ENCODE measurements at places on chromosomes 2 and 18.

DNA sequence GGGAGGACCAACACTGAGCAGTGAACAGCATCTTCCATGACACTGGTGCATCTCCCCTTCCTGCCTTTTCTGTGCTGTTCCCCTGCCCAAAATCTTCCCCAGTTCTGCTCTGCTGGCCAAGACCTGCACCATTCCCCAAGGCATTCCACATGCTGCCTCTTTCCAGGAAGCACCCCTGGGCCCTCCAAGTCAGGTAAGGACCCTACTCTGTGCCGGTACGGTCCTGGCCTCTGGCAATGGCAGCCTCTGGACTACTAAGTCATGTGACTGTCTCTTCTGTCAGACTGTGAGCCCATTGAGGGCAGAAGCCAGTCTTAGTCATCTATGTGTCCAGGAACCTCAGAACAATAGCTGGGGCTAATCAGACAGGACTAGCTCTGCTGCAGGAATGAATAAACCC, 282.0 kb downstream of the MYCN start:
- no peak for DNase-seq

- no peak for DNase-seq
These were observed 64.6 kb downstream of the BMP10 start for GRCh38 chr2:68806511-68807109.

DNA sequence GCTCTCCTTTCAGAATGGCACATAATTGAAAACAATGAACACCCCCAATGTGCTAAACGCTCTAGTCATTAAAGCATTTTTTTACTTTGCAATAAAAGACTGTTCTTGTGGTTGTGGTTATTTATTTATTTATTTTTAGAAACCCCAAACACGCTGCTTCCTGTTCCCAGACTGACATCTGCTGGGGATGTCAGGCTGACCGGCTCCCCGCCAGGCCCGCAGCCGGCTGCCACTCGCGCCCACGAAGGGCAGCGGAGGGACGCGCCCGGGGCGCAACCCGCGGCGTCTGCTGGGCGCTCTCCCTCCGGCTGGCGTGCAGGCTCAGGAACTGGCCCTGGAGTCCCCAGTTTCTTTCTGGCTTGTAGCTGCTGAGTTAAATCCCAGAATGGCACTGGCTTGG, 83.1 kb upstream of the SP3 start:
- no peak for DNase-seq

DNA sequence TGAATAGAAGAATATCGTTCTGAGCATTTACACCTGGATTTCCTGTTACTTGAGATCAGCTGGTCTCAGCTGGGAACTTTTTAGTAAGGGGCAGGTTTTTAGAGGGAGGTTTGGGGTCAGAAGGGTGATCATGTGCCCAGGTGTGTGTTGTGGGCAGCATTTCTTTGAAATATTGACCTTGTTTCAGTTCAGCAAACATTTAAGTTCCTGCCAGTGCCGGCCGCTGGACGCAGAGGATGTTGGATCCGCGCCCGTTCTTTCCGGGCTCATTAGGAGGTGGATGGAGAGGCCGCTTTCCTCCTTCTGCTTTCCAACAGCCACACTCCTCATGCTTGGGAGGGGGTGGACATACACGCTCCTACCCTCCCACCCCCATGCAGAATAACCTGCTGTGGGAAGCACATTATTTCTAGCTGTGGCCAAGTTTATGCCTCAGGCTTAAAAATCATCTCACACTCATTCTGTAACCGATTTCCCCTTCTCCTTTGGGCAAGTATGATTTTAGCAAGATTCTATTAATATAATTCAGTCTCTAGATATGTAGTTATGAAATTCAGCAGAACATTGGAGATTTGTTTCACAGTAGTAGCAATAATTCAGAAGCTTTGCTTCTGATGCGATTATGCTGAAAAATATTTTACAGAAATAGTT, 131.4 kb downstream of the ZNF236 start:
- DNase-seq: peak; percentile 6

DNA sequence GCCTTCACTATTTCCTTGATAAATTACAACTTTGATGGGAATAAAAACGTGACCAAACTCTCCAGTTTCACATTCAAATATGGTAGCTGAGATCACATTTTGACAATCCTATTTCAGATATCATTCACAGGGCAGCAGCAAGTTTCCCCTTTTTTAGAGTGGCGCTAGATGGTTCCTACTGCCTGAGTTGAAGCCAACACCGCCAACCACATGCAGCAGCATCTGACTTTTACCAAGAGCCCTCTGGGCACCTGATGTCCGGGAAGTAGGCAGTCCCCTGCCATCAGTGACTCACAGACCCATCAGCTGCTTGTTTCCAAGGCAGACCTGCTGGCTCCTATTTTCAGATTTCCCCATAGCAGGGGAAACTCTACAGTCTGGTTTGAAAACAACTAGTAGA, 4.0 kb upstream of the MREG start:
- DNase-seq: no peak

DNA sequence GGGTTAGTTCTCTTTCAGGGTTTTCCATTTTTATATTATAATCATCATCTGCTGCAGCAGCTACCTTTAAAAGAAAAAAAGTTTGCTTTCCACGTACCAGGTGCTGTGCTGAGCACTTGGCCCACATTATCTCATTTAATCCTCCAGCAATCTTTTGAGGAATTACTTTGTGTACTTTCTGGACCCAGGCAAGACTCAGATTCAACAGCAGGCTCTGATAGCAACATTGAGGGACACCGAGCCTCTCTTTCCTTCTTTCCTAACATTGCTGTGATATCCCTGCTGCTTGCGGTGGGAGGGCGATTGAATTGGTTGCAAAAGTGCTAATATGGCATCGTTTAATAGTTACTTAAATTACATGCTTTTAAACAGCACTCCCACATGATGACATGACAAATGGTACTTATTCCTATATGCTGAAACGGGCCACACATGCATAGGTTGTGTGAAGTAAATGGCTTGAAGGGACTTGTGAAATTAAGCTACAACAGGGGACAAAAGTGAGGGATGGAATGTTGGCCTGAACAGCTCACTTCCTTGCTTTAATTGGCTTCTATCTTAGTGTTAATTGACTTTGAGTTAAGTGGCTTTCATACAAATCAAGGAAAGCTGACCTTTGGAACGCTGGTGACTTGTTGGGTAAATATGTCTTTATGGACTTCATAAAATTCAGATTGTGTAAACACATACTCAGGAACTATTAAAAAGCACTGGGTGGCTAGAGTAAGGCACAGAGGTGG, 21.2 kb downstream of the SPRED2 start:
- no peak for DNase-seq

- DNase-seq: no peak
These were observed 790 bp upstream of the ACAA2 start for GRCh38 chr18:49814147-49814499.

DNA sequence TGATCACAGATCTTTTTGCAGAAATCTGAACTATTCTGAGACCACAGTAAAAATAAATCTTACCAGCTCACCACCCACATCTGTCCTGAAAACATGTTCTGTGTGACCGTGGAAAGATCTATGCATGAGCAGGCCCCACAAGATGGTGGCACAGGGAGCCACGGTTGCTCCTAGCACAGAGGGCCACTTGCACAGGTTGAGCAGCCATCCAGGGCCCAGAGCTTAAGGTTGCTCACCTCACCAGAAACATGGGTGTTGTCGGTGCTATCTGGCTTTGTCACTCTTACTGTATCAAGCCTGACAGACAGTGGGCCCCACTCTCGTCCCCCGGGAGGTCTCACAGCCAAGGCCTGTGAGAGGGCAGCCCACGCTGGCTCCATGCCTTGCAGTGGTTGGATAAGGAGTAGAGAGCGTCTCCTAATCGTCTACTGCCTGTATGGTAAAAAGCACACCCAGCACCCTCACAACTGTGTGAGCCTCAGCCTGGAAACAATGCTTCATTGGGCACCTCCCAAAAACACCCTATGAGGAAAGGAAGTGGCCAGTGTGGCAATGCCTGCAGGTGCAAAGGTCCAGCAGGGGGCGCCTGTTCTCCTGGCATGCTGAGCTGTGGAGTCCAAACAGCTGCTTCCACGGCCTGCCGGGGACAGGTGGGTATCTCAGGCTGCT, 19.6 kb downstream of the TUBB6 start:
- DNase-seq: peak; percentile 36

DNA sequence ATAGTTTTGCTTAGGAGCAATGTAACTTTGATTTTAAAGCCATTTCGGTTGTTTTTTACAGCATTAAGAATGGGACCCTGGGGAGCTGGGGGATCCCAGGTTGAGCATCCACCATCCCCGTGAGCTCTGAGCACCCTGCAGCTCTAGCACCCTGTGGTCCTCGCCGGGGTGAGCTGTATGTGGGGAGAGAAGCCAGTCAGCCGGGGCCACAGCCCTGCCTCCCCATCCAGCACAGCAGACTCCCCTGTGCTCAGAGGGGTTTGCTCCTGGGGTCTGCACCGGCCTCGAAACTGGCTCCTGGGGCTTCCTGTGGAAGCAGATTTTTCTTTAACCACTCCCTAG, 1.3 kb downstream of the COL6A3 start:
- no peak for DNase-seq

DNA sequence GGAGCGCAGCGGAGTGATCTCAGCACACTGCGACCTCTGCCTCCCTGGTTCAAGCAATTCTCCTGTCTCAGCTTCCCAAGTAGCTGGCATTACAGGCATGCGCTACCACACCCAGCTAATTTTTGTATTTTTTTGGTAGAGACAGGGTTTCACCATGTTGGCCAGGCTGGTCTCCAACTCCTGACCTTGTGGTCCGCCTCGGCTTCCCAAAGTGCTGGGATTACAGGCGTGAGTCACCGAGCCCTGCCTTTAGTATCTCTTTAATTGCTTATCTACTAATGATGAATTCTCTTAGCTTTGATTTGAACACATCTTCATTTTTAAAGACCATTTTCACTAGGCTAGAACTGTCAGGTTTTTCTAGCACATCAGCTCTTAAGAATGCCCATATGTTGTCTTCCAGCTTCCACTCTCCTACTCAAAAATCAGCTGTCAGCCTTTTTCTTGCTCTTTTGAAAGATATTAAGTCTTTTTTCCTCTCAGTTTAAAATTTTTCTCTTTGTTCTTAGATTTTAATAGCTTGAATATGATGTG, 16.1 kb upstream of the MFSD2B start:
- no peak for DNase-seq

DNA sequence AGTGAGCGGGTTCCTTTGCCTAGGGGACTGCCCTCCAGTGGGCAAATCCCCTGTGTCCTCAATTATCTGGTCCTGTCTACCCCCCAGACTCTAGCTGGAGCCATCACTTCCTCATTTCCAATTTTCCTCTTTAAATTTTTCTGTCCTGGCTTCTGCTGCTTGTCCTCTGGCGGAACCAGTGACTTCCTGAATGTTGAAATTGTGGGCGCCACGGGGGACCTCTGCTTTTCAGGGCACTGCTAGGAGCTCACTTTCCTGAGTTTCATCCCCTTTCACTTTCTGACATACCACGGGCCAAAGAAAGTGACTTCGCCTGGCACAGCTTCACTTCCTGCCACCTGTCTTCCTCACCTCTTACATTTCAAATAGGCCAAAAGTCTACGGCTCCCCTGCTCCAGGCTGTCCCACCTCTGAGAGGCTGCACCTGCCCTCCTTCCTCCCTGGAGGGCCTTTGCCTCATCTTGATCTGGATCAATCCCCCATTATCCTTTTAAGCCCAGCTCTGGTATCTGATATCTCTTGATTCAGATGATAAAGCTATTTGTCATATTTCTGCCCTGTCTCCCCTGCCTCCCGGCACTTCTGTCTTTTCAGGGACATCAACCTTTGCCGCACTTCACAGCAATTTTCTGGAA, 1.4 kb upstream of the MARCO start:
- no peak for DNase-seq

DNA sequence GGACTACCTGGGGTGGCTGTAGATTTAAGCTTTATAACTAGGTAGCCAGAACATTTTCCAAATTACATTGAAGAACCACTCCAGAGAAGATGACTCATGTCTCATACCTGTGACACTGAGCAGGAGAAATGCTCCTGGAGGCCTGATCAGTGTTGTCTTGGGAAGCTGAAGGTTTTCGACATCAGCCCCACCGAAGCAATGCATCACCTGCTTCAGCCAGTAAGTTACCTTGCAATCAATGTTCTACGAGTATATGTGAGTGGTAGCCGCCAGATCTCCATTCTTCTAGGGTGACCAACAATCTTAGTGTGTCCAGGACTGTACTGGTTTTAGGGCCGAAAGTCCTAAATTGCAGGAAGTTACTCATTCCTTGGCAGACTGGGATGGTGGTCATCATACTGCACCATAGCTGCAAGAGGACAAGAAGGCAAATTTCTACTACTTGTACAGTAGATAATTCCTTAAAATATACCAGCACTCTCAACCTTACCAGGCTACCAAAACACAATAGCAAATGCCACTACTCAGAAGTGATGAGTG, 109.3 kb upstream of the LINC00305 start:
- DNase-seq: no peak

- DNase-seq: no peak
These were observed 515 bp downstream of the TSHZ1 start for GRCh38 chr18:75211002-75211621.

DNA sequence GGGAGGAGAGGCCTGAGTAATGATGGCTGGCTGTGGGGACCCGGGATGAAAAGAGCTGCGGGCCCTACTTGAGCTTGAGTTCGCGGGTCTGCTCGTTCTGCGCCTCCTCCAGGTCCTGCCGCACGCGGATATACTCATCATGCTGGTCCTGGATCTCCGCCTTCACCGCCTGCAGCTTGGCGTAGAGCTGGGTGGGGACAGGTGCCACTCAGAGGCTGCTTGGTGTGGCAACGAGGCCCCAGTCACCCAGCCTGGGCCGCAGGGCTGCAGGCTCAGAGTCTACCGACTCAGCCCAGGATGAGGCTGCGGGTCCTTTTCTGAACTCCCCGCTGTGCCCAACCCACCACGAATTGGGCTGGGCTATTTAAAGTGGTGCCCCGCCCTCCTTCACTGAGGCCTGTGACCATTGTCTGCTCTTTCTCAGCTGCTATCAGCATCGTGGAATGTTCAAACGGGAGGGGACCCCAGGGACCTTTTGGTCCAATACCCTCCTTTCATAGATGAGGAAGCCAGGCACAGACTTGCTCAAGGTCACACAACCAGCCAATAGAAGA, 28.0 kb downstream of the KIF3C start:
- DNase-seq: no peak

- no peak for DNase-seq
These were observed 320.0 kb upstream of the TNP1 start for GRCh38 chr2:217179854-217180253.

DNA sequence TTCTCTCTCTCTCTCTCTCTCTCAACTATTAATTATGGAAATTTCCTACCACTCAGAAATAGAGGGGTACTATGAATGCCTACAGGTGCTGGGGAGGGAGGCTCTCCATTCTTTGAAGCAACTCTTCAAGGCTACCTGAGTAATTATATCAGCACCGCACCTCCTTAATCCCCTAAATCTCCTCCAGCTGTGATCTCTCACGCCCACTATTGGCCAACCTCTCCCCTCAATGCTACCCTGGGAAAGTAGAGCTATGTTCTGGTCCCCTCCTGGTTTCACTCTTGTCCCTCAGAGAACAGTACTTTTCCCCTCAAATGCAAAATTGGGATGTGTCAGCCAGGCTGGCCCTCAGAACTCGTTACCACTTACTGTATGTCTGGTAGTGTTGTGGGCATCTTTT, 1.6 kb downstream of the MOCOS start:
- DNase-seq: no peak
